ENCODE measurements at places on chromosomes 4 and X. TPM values are rescaled to one million over a fixed set of nuclear protein-coding genes. Genes with fewer than 3 reads are reported as not detected.
A peak's percentile ranks its signal among the peaks of the same experiment; 100 is the strongest.

DNA sequence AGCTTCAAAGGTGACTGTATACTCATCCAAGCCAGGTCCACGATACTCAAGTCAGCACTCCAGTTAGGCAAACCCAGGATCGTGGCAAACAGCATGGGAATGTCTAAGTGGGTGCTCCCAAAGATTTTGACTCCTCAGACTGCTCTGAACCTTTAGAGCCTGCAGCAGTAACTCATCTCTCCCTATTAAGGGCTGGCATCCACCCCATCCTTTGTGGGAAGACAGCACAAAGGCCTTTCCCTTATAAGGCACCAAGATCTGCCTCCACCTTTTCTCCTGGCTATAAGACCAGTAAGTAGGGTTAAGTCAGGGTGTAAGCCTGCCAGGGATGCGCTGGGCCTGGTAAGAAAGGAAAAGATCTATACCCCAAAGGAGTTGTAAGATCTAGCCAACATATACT is 23.6 kb upstream of the SLC25A43 start:
- DNase-seq: no peak

DNA sequence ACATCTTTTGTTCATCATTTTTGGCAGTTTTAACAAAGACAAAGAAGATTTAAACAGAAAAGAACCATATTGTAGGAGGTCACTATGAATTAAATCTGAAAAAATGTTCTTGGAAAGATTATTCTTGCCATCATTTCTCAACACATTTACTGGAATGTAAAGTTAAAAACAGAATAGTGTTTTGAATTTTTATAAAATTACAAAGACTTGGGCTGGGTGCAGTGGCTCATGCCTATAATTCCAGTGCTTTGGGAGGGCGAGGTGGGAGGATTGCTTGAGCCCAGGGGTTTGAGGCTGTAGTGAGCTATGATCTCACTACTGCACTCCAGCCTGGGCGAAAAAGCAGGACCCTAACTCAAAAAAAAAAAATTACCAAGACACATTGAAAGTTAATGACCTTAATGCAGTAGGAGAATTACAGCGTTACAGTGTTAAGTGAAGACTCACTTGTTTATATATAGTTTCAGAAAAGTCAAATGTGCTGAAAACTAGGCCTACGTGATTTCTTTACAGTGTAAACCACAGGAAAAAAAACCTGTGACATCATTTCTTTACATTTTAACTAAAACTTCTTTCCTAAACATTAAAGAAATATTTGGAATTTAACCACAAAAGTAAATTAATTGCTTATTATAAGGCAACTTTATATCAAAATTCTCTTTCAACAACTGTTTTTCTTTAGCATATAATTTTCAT is 7.9 kb downstream of the FAM13A start:
- DNase-seq: no peak

The DCAF8L2 gene
- total RNA-seq: not detected

DNA sequence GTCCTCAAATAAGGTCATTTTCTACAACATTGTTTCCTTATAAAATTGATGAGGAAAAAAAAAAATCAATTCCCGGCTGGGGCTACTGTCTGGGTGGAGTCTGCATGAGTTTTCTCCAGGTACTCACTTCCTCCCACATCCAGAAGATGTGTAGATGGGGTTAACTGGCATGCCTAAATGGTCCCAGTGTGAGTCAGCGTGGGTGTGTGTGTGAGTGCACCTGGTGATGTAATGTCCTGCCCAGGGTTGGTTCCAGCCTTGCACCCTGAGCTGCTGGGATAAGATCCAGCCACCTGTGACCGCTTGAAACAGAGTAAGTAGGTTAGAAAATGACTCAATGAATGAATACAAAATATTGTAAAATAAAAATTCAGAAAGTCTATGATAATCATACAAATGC is 11.1 kb downstream of the USP26 start:
- no peak for DNase-seq

DNA sequence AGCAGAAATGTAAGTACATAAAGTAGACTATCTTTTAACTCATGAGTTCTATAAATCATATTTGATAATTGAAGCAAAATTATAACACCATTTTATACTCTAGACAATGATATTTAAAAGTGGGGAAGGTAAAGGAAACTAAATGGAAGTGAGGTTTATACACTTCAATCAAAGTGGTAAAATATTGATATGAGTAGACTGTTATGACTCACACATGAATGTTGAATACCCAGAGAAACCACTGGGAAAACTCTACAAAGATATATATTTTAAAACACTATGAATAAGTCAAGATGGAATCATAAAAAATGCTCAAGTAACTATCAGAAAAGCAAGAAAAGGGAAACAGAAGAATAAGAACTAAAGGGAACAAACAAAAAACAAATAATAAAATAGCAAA is 8.4 kb downstream of the VSIG1 start:
- DNase-seq: no peak

- no peak for DNase-seq
These were observed 75.4 kb downstream of the IRF2 start for GRCh38 chr4:184398741-184399511.

DNA sequence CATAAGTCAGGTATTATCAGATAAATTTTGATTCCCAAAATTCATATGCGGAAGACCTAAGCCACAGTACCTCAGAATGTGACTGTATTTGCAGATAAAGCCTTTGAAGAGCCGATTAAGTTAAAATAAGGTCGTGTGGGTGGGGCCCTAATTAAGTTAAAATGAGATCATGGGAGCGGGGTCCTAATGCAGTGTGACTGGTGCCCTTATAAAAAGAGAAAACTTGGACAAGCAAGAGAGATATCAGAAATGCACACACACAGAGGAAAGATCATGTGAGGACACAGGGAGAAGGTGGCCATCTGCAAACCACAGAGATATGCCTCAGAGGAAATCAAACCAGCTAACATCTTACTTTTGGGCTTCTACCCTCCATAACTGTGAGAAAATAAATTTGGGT is 236.1 kb downstream of the FBXO8 start:
- no peak for DNase-seq

The SOX3 gene
- total RNA-seq: not detected

DNA sequence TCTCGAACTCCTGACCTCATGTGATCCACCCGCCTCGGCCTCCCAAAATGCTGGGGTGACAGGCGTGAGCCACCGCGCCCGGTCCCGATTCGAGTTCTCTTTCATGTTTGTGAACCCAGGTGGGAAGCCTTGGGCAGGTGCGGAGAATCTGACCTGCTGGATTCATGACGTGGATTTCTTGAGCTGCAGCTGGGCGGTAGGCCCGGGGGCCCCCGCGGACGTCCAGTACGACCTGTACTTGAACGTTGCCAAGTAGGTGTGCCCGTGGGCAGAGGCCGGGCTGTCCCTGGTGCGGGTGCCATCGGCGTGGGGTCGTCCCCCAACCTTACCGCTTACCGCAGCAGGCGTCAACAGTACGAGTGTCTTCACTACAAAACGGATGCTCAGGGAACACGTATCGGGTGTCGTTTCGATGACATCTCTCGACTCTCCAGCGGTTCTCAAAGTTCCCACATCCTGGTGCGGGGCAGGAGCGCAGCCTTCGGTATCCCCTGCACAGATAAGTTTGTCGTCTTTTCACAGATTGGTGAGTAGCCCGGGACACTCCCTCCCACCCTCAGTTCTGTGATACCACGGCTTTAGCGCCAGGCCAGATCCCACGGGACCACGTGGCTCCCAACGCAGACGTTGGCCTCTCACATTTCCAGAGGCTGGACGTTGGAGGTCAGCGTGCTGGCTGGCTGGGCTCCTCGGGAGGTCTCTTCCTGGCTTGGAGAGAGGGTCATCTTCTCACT is 15.6 kb downstream of the IL3RA start:
- DNase-seq: no peak

- DNase-seq: no peak
These were observed 7.2 kb downstream of the TIMM17B start for GRCh38 chrX:48890296-48890925.

DNA sequence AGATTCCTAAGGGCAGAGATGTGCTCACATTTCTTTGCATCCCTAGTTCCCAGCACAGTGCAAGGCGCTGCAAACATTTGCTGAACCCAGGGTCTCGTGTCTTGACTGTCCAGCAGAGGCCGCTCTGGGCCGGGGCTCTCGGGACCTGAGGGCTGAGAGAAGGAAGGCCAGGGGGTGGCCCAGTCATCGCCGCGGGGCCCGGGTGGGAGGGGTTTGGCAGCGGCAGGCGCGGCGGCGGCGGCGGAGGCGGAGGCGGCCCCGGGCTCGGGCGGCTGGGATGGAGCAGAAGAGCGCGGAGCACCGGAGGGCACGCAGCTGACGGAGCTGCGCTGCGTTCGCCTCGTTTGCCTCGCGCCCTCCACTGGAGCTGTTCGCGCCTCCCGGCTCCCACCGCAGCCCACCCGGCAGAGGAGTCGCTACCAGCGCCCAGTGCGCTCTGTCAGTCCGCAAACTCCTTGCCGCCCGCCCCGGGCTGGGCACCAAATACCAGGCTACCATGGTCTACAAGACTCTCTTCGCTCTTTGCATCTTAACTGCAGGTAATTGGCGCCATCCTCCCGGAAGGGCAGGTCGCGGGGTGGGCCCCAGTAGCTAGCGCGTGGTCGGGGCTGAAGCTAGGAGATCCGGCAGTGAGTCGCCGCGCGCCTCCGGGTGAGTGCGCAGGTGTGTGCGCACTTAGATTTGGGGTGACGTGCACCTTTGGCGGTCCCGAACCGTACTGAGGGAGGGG is at the start of gene PARM1:
TSS of gene PARM1 (plus strand) at position 285 of the 730 bp plus-strand sequence. CDS start at position 497, 212 bp downstream.
- peak; percentile 67 for DNase-seq

DNA sequence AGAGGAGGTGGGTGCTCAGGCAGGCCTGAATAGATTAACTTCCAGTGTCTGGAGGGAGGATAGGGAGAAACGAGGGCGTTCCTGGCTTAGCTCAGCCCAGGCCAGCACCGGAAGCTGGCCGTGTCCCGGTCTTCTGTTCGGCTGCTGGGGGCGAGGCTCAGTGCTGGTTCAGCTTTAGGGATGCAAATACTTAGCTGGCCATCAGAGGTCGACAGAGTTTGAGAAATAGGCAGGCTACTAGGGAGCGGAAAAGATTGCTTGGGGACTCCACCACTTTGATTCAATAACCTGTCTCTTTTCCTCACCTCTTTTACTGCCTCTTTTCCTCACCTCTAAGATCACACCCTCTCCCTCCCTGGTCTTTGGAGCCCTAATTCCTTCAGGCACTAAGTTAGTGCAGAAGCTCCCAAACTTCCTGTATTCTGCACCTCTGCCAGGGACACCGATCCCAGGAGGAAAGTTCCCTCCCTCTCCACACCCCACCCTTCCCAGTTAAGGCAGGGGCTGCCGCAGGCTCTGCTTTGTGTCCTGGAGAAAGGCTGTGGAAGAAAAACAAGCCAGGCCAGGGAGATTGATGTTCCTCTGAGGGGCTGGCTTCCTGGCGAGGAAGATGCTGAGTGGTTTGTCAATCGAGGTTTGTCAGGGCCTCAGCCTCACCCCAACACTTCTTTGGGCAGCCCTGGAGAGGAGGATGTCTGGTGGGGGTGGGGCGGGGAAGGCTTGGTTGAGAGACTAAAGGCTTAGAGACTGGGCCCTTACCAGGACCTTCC is 6.0 kb upstream of the EFNB1 start:
- DNase-seq: no peak

GRCh38 chr4:87911252-87911774 is 64.2 kb upstream of the SPP1 start:
- DNase-seq: no peak

DNA sequence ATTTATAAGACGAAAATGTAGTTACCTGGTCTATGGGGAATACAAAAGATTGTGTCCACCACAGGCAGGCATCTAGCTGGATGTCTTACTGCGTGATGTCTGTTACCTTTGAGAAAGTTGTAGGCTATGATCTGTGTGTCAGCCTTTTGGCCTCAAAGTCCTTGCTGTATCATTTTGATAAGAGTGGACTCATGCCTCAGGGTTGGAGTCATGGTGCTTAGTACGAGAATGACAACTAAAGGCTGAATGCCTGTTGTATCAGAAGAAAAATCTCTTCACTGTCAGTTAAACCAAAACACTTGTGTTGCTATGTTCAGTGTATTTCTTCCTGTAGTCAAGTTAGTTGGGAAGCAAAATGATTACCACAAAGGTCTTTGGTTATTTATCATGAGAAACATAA is 226.2 kb downstream of the ARHGAP10 start:
- DNase-seq: no peak

The GPC3 gene
- not detected for total RNA-seq

GRCh38 chr4:175787948-175788347 is 24.1 kb downstream of the GPM6A start:
- DNase-seq: no peak

DNA sequence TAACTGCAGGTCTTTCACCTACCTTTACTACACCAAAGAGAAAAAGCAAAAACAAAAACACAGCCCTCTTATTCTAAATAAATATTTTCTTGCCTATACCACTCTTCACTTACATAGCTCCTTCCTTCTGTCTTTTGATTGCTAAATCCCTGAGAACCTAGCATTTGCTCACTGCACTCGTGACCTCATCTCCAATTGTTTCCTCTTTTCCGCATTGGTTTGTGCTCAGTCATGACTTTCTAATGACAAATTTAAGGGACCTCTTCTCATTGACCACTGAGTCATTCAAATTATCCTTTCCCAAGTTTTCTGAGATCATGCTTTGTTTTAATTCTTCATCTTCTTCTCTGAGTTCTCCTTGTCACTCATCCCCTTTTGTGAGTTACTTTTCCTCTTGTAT is 1697.1 kb downstream of the STIM2 start:
- no peak for DNase-seq

DNA sequence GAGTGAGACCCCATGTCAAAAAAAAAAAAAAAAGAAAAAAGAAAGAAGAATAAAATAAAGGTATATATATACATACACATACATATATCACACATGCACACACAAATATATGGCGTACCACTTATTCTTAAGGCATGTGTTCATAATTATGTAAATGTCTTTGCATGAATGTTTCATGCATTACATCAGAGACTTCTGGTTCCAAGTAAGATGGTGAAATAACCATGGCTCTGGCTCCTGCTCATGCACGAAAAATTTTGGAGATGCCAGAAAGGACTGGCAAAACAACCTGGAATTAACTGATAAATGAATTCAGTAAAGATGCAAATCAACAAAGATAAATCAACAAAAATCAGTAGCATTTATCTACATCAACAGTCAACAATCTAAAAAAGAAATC is 19.7 kb upstream of the FHIP1A start:
- no peak for DNase-seq

DNA sequence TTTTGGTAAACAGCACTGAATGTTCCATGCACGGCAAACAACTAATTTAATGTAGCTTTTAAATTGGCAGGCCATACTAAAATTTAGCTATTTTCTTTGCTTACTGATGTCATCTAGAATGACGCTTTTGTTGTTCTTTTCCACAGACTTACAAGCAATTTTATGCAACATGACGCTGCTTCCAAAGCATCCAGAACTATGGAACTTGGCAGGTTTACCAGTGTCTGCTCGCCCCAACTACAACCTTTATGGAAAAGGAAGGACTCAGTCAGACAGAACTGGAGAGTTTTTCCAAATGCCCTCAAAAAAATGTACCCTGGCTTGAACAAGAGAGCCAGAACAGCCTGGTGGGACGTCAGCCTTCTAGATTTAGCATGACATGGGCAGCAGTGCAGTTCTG is 58.7 kb downstream of the ANOS1 start:
- no peak for DNase-seq

The FRG2 gene
- not detected for total RNA-seq

GRCh38 chr4:133452678-133453077 is 303.6 kb downstream of the PCDH10 start:
- DNase-seq: no peak

The NSUN7 gene
- 0.55 TPM for total RNA-seq

The GPR78 gene
- total RNA-seq: not detected

- no peak for DNase-seq
These were observed 35.8 kb downstream of the CPEB2 start for GRCh38 chr4:15037923-15038541.
